ENCODE measurements at places on chromosomes 6 and 20. TPM values are rescaled to one million over a fixed set of nuclear protein-coding genes. Genes with fewer than 3 reads are reported as not detected.

The ENPP5 gene
- 20.1 TPM for polyA plus RNA-seq

The GPR6 gene
- polyA plus RNA-seq: not detected

The MROH8 gene
- 9.2 TPM for polyA plus RNA-seq

The DLGAP4 gene
- 57.8 TPM for polyA plus RNA-seq

The BCAS1 gene
- 4.2 TPM for polyA plus RNA-seq

The TRIM10 gene
- 0.27 TPM for polyA plus RNA-seq

The DNAH8 gene
- 0.90 TPM for polyA plus RNA-seq

The ZC2HC1B gene
- polyA plus RNA-seq: not detected

Measured in left kidney (tissue), 8 donors.